ENCODE measurements at places on chromosomes 12 and 14. TPM values are rescaled to one million over a fixed set of nuclear protein-coding genes. Genes with fewer than 3 reads are reported as not detected.
A peak's percentile ranks its signal among the peaks of the same experiment; 100 is the strongest.

DNA sequence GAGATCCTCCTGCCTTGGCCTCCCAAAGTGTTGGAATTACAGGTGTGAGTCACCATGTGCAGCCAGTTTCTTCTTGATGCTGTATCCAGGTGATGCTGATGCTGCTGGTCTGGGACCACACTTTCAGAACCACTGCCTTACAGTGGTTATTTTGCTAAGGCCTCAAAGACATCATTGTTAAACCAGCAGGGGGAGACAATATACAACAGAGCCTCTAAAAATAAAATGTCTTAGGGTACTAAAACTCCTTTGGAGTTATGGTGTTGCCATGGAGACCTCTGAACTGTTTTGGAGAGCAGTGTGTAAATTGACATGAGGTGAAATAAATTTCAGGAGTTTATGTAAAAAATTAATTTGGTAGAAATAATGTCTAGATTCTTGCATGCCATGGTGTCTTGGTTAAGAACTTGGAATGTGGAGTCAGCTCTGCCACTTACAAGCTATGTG is 1.1 kb upstream of the ARG2 start:
- DNase-seq = peak; percentile 63

- no peak for DNase-seq
Measured at GRCh38 chr12:8823565-8824300, 1.3 kb downstream of the A2ML1 start.

Gene TAS2R8
- polyA plus RNA-seq = not detected

DNA sequence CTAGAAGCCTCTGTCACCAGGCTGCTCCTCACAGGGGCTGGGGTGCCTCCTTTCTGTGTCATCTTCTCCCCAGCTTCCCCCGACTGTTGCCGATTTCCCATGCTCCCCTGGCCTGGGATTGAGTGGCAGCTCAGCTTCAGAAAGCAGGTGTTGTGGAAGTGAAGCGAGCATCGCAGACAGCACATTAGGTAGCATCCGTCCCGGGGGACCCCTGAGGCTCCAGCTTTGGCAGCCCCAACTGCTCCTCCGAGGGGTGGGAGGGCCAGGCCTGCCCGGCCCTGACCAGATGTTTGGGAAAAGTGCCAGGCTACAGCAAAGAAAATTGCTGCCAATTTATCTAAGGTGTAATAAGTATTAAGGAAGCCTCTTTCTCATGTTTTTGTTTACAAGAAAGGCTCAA is 1045.6 kb downstream of the BCL11B start:
- no peak for DNase-seq

Gene CALM1
- polyA plus RNA-seq = 209 TPM

- DNase-seq = no peak
Measured at GRCh38 chr14:103521951-103522563, 573 bp downstream of the CKB start.

Gene KRT6C
- not detected for polyA plus RNA-seq

DNA sequence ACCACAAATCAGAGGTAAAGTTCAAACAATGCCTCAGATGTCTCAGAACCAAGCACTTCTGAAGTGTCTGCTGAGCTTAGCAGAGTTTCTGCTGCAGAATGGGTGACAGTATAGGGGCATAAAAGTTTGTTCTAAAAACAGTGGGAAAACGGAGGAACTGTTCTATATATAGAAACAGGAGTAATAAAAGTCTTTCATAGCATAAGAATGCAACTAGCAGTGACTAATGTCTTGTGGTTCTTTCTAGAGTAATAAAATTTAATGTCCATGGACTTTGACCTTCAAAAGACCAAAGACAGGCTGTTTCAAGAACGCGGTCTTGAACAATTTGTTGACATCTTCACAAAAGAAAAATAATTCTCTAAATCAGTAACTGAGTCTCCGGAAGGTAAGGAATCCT is 107.5 kb upstream of the FAR2 start:
- DNase-seq = no peak

DNA sequence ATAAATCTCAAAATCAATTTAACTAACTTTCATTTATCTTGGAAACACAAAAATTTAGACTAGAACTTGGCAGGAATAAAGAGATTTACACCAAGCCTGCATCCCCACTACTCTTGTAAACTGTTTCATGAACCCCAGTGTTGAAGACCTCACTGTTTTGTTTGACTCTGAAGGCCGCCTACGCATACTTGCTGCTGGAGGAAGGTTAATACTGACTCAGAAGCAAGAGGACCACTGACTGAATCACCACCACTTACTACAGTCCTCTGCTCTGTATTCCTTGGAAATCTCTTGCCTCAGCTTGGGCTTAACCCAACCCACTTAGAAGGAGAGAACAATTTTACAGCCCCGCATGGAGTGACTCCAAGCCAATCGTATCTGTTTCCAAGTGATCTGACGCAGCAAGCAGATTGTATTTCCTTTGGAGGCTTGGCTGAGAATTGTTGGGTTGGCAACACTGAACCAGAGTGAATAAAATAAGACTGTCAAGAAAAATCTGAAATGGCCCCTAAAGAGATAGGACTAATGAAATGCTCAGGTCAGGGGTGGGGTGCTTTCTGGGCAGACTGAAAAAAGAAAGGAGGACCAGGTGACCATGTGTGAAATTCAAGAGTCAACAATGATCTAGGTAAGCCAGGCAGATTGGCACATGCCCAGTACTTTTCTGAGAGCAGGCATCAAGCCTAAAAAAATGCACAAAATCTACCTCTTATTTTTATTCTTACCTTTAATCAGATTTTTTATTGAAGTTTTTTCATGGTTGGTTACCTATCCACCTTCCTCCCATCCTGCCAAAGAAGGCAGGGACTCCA is 248.6 kb downstream of the ZFP36L1 start:
- DNase-seq = peak; percentile 85

Gene SLC7A8
- 5.6 TPM for polyA plus RNA-seq

DNA sequence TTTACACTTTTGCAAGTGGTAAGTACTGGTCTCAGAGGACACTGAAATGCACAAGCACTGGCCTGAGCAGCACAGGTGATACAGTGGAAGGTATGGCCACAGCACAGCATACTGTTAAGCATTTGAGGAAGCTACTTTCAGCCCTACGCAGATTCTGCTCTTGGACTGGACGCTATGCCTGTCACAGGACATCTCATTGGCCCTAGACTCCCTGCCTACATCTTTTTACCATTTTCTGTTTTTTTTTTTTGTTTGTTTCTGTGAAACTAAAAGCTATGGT is 144.2 kb upstream of the ABCD2 start:
- no peak for DNase-seq

DNA sequence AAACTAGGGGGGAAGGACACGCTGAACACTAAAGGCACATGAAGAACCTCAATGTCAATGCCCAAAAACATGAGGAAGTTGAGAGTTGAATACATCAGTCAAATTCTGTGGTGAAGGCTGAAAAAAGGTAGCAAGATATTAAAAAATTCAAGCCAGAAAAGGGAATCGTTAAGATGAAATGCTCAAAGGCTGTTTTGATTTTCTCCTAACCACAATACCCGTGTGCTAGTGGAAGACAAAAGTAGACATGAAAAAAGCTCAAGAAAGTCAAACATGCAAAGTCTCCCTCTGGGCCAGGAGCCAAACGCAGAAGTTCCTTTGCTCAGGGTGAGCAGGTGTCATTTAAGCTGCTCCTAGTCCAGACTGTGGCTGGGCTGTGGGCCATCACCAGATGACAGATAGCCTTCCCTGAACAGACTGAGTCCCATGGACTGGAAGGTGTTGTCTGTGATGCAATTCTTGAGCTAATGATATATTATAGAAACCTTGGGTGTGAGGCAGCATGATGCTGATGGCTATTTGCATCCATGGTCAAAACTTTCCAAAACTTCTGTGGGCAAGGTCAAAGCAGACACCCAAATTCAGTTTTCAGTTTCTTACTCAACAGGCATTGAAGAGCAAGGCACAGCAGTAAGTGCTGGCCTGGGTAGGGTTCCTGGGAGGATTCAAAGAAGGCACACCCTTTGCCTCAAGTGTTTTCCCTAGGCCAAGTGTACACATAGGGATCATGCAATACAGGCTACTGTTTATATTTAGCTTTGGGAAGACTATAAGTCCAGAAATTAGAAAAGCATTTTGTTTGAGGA is 81.6 kb downstream of the MYRFL start:
- no peak for DNase-seq

Measured in hindlimb muscle (tissue), 1 donor.